Fibroblast of skin of left quadriceps (primary cell): ENCODE measurements at places on chromosomes 16 and 17.

GRCh38 chr16:78094166-78094565 is 5.3 kb upstream of the WWOX start:
- DNase-seq, result no peak

- DNase-seq, result no peak
Measured at GRCh38 chr17:15175356-15175755, 89.8 kb downstream of the PMP22 start.

GRCh38 chr17:5582209-5583185 is 1.8 kb downstream of the NLRP1 start:
- DNase-seq, result no peak

DNA sequence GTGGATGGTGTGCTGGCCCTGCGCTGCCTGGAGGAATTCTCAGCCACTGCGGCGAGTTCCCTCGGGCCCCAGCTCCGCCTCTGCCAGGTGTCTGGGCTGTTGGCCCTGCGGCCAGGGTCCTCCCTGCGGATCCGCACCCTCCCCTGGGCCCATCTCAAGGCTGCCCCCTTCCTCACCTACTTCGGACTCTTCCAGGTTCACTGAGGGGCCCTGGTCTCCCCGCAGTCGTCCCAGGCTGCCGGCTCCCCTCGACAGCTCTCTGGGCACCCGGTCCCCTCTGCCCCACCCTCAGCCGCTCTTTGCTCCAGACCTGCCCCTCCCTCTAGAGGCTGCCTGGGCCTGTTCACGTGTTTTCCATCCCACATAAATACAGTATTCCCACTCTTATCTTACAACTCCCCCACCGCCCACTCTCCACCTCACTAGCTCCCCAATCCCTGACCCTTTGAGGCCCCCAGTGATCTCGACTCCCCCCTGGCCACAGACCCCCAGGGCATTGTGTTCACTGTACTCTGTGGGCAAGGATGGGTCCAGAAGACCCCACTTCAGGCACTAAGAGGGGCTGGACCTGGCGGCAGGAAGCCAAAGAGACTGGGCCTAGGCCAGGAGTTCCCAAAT is 1.3 kb upstream of the TNFSF13 start:
- DNase-seq, result no peak

DNA sequence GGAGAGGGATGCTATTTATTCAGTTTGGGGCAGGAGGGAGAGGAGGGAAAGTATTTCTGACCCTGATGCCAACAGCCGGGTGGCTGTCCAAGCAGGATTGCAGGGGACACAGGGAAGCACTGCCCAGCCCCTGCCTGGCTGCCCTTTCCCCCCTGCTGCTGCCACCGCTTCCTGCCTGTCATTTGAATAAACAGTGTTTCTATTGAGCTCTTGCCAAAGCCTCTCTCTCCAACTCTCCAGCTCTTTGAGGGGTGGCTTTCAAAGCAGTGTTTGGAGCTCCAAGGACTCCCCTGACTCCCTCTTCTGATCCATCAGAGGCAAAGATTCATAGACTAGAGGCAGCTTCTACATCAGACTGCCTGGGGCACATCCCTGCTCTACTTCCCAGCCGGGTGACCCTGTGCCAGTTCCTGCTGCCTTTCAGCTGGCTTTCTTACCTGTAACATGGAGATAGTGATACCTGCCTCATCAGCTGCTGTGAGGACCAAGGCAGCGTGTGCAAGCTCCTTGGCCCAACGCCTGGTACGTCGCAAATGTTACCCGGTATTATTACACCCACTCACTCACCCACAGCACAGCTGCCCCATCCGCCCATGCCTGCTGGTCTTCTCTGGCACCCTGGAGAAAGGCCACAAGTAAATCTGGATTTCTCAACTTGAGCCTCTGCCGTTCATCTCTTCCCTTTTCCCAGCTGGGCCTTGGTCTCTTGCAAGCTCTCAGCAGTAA is 9.5 kb downstream of the PROCA1 start:
- DNase-seq, result no peak

GRCh38 chr16:51641191-51641765 is 490.2 kb upstream of the SALL1 start:
- DNase-seq, result no peak

GRCh38 chr16:30434852-30435251 is 5.0 kb upstream of the DCTPP1 start:
- no peak for DNase-seq

DNA sequence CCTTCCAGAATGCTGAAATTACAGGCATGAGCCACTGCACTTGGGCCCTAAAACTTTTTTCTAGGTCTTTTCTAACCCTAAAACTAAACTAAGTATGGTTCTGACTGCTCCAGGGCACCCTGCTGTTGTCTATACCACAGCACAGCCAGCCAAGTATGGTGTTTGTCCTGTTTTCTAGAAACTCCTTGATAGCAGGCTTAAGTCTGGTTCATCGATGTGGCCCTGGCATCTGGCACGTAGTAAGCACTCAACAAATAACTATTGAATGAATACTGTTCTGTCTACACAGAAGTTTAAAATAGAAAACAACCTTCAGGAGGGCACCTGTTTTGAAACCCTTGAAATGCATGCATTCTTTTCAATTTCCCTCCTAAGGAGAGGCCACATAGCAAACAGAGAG is 44.5 kb upstream of the AKAP1 start:
- no peak for DNase-seq

- no peak for DNase-seq
Measured at GRCh38 chr17:76458580-76459490, 5.9 kb upstream of the UBE2O start.

DNA sequence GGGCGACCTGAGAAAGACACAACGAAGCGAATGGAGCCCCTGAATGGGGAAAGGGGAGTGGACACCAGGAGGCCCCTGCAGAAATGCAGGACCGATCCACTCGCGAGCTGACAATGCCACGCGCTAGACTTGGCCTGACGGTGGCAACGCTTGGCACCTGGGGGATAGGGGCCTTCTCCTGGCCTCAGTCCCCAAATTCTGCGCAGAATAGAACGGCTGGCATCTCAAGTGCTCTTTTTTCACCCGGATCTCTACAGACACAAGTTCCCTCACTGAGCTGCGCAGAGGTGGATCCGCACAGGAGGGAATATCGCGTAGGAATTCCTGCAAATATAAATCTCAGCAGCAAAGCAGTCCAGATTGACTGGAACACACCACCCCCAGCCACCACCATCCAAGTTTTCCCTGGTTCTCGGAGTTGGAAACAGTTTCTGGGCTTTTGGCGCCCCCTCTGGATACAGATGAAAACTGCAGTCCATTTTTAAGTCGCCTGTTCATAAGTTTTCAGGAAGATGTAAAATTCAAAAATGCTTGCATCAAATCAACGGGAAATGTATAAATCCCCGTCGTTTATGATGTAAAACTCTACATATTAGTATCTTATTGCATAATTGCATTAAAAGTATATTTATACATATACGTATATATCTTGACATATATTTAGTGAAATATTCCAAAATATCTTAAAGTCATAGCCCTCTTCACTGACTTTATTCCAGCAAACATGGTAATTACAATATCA is 2.3 kb upstream of the SOX9 start:
- peak; percentile 60 for DNase-seq

- peak; percentile 35 for DNase-seq
Measured at GRCh38 chr17:29514792-29515191, 52.0 kb downstream of the ABHD15 start.

- no peak for DNase-seq
Measured at GRCh38 chr16:1510941-1511351, 17.8 kb downstream of the TELO2 start.

DNA sequence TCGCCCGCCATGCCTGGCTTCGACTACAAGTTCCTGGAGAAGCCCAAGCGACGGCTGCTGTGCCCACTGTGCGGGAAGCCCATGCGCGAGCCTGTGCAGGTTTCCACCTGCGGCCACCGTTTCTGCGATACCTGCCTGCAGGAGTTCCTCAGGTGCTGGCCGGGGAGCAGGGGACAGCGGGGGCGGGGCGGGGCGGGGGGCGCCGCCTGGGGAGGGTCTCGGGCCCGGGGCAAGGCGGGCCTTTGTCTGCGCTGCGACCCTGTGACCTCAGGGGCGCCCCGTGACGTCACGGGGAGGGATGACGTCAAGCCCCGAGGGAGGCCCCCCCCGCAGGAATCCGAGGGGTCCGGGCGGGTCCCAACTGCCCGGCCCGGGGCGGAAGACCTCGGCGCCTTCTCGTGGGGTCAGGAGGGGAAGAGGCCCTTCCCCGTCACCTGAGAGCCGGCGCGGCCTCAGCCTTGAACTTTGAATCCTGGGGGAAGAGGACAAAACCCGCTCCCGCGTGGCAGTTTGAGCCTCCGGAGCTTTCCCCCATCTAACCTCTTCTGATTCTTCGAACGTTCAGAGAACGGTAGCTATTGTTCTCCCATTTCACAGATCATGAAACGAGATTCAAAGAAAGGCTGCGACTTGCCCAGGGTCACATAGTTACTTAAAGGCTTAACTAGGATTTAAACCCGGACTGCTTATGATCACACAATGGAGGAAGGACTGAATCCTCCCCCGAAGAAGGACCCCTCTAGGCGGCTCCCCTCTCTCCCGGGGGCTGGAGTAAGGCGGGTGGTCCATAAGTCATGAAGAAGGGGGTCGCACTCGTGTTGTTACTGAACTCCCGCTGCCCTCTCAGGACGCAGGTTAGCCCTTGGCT is 527 bp downstream of the TRAF4 start:
- DNase-seq, result no peak

DNA sequence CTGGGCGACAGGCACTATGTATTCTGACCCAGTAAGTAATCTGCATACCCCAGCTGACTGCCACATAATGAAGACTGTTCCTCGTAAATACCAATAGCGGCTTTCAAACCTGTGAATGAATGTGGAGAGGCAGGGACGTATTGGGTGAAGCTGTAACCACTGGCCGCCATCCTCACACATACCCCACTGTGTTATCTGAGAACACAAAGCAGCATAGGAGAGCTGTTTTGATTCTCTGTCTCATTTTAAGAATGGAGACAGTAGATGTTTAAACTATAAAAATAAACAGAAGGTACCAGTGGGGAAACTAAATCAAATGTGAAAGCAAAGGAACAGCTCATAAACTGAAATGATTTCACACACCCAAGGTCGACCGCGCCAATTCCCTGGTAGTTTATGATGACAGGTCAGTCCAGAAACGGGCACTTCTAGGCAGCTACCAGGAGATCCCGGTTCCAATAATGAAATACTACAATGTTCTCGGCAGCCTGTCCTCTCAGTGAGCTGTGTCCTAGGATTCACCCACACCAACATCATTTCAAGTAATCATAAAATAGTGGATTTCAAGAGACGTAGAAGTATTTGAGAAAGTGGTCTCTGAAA is 109.7 kb downstream of the ADCY9 start:
- DNase-seq, result no peak

GRCh38 chr16:75250809-75251279 is 580 bp downstream of the BCAR1 start:
- DNase-seq, result no peak

GRCh38 chr16:3935921-3936320 is 55.4 kb upstream of the CREBBP start:
- DNase-seq, result no peak

GRCh38 chr16:81738783-81739496 is 40.2 kb upstream of the PLCG2 start:
- no peak for DNase-seq

GRCh38 chr17:77287432-77288068 is 146.8 kb downstream of the SEC14L1 start:
- DNase-seq, result no peak

DNA sequence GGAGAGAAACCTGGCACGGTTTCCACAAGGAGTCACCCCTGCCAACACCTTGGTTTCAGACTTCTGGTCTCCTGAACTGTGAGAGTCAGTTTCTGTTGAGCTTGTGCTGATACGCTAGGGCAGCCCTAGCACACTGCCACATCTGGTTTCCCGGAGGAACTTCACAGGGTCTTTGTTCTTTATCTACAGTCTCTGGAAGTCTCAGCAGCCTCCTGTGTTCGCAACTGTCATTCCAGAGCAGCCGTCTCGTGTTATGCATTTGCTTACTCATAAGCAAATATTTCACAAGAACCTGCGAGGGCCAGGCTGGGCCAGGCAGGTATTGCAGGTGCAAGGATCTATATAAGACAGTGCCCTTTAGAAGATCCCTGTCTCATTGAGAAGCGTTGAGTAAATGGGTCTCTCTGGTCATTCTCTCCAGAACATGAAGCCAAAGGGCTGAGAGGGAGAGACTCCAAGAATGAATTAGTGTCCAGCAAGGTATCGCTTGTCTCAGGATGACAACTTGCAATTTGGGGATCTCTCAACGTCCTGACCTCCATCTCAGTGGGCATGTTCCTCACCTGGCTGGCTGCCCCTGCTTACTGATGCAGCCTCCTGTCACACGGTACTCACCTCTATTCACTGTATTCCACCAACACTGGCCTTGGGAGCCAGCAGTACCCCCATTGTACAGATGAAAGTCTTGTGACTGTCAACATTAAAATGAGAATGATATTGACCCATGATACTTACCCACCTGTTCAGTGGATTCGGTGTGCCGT is 141.2 kb downstream of the WWOX start:
- no peak for DNase-seq

DNA sequence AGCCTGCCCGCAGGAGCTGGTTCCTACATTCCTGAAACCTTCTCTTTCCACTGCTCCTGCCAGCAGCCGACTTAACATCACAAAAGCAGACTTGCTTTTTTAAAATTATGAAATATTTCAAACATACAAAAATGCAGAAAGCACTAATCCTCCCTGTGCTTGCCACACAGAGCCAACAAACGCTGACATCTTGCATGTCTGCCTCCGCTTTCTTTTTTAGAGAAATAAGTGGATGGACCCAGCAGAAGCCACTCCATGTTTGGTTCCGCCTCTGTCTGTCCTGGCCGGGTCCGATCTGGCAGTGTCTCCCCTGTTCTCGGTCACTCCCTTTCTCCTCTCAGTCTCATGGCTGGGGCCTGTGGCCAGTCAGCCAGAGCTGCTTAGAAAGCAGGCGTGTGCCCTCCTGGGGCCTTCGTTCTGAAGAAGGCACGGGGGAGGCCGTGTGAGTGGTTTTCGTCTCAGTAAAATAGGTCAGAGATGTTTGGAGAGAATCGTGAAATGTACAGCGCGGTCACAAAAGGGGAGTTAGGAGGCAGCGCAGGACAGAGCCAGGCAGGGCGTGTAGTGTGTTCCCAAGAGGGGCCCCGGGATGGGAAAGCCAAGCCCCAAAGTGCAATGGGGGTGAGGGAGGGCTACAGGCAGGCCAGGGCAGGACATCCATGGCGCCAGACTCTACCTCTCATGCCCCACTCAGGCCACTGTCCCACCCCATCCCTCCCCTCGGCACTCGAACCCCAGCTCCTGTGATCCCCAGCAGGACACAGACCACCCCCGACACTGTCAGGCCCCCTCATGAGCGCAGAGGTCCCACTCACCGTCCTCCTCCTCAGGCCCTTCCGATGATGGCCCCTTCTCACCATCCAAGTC is 23.2 kb downstream of the MXRA7 start:
- DNase-seq, result no peak

DNA sequence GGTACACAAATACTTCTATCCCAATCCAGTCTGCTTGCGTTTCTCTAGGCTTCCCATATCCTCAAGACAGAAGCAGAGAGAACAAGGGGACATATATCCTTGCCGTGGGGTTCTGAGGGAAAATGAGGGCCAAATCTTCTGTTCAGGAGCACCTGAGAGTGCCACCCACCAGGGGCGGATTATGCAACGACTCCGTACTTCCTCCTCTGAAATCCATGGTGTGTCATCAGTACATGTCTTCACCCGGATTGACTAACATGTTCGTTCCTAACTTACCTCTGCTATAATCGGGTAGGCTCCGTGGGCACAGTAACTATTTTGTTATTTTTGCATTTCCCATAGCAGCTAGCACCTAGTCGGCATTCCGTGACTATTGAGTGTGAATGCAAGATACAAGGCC is 7.8 kb upstream of the ZNF200 start:
- DNase-seq, result no peak

- DNase-seq, result no peak
Measured at GRCh38 chr17:40121181-40122135, at the start of gene MSL1. Gene MSL1, plus strand, starts transcription at chr17:40121971. Its CDS starts 642 bp downstream, at chr17:40122613.
